Fibroblast of villous mesenchyme (primary cell): ENCODE measurements at places on chromosomes 7 and 10. TPM values are rescaled to one million over a fixed set of nuclear protein-coding genes. Genes with fewer than 3 reads are reported as not detected.

Gene GSTO2
- total RNA-seq: 1.9 and 2.2 TPM in 2 replicates

Gene TMEM225B
- total RNA-seq: 0.43 and 1.6 TPM in 2 replicates

Gene EIF5AL1
- 0.64 and 0.86 TPM in 2 replicates for total RNA-seq

Gene FAM180A
- 2.9 and 3.0 TPM in 2 replicates for total RNA-seq

Gene CFAP58
- 0.43 and 0.64 TPM in 2 replicates for total RNA-seq

DNA sequence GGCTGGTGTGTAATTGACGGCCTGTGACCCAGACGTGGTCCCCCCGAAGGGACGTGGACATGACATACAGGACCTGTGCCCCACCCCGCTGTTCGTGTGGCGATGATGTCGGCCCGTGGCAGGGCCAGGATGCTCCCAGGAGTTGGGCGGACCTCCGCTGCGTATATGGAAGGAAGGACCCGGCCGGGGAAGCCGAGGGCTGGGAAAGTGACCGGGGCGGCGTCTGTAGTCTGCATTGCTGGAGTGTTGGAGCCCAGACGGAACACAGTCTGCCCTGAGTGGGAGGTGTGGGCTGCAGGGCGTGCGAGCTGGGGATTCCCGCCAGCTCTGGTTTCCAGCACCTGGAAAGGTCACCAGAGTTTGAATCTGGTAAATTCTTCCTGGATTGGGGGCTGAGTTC, 45.0 kb upstream of the FOXL3 start:
- no peak for DNase-seq

DNA sequence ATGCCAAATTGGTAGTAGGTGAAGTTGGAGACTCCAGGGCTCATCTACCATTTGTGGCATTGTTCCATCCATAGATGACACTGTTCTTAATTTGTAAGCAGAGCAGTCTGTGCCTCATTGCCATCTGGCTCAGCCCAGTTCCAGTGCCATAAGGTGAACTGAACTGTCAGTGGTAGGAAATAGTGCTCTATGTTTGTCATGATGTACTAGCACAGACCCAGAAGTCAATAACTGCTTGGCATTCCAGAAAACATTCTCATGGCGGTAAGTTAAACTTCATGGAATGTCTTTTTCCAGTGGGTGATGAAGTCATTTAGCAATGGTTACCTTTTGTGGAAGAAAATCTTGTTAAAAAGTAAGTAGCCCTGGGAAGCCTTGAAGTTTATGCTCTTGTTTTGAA, 302.7 kb downstream of the SUGCT start:
- peak; percentile 85 for DNase-seq

DNA sequence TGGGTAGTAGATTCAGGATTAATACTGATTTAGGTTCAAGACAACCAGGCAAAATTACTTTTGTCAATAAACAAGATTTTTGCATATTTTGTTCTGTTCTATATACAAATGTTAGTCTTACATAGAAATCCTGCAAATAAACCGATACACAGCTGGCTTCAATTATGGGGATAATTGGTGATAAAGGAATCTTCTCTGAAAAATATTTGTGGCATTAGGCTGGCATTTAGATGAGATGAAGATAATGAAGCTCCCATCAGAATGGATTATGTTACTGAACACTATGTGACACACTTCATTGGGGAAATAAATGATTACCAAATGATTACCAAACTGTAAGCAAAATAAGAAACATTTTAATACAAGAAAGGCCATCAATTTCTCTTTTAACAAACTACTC, 65.8 kb downstream of the NT5C2 start:
- no peak for DNase-seq

- peak; percentile 29 for DNase-seq
Observed at GRCh38 chr10:102509387-102509786, 5.6 kb downstream of the SUFU start.

DNA sequence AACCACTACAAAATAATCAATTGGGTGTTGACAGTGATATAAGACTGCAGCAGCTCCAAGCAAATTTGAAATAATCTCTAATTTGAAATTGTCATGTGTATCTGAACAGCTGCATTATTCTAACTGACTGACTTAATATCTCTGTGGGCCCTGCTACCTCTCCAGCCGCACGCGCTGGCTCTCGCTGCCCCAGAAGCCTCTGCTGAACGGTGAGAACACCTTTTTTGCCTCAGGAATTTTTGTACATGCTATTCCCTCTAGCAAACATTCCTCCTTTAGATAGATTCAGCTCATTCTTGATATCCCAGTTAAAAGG, 155.9 kb upstream of the MDFIC start:
- DNase-seq: no peak

- no peak for DNase-seq
Observed at GRCh38 chr7:28595801-28596200, 183.5 kb downstream of the CREB5 start.

DNA sequence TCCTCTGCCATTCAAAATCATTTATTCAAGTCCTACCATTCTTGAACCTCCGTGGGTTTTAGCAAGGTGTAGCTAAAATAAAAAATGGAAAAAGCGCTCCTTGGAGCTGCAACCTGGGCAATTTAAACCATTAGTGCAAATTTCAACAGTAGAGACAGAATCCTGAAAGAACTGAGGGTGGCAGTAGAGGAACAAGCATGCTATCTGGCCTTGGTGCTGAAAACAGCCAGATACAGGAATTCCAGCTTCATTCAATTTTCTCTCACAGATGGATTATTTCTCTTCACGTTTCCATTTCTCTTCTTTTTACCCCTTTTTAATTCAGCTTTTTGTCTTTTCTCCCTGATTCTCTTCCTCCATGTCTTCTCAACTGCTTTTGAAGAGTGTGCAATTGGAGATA, 77.7 kb downstream of the OTUD1 start:
- peak; percentile 22 for DNase-seq

DNA sequence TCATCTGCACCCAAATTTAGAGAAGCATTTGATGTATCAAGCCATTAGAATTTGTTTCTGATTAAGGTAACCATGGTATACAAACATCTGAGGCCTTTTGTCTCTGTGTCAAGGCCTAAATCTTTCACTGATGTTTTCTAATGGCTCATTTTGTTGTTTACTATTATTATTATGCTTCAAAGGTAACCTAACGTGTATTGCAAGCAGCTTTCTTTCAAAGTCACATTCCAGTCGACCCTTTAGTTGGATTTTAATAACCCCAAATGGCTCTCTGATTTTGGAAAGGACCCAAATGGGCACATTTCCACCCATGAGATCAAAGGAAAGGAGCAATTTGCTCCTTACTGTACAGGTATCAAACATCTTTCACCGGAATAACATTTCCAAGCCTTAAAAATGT, 46.7 kb upstream of the WNT16 start:
- no peak for DNase-seq

DNA sequence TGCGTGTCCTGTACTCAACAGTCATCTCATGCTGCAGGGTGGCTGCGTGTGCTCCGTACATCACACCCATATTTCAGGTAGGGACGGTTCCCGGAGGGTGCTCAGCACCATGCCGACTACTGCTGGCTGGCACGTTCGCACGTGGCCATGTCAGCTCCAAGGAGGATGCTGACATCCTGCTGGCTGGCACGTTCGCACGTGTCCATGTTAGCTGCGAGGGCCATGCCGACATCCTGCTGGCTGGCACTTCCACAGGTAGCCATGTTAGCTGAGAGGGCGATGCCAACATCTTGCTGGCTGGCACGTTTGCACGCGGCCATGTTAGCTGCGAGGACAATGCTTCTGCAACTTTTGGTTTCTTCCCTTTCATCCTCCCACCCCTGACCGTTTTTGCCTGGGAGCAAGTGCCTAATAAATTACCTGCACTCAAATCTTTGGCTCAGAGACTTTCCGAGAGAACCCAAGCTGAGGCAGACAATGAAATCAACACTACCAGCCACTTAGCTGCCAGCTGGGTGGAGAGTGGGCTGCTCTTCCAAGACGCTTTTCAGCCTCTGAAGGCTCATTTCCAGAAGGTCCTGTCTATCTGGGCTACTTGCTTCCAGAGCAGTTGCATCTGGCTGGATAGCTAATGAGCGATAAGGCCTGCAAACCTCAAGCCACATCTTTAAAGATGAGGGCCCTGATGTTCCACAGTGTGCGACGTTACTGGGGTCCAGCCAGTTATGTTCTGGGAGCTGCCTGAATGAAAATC, 104.6 kb downstream of the WDR37 start:
- no peak for DNase-seq

DNA sequence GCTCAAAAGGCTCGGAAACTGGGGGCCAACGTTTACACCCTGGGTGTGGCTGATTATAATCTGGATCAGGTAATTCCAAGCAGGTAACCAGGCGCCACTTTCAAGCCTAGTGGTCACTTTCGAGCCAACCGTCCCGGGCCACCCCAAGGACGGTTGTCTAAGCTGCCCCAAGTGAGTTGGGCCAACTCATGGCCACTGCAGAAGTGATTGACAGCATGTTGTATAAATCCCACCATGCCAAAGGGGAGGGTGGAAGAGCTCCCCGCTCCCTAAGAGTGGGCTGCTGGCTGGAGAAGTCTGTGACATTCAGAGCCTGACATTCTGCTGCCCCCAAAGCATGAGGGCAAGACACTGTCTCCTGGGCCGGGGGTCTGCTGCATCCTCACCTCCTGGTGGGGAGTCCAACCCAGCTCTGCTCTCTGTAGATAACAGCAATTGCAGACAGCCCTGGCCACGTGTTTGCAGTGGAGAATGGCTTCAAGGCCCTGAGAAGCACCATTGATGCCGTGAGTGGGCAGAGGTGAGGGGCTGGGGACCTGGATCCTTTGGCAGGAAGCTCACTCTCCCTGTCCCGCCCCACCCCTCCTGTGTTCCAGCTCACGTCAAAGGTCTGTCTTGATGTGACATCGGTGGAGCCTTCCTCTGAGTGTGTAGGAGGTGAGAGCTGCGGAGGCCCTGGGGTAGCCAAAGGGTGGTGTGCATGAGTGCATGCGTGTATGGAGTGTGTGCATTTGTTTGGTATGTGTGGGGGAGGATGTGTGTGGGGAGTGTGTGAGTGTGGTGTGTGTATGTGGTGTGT, 10.8 kb downstream of the ANTXRL start:
- no peak for DNase-seq

GRCh38 chr7:115548756-115549155, 481.8 kb downstream of the TFEC start:
- DNase-seq: no peak

GRCh38 chr7:953547-954327, 743 bp downstream of the ADAP1 start:
- no peak for DNase-seq

DNA sequence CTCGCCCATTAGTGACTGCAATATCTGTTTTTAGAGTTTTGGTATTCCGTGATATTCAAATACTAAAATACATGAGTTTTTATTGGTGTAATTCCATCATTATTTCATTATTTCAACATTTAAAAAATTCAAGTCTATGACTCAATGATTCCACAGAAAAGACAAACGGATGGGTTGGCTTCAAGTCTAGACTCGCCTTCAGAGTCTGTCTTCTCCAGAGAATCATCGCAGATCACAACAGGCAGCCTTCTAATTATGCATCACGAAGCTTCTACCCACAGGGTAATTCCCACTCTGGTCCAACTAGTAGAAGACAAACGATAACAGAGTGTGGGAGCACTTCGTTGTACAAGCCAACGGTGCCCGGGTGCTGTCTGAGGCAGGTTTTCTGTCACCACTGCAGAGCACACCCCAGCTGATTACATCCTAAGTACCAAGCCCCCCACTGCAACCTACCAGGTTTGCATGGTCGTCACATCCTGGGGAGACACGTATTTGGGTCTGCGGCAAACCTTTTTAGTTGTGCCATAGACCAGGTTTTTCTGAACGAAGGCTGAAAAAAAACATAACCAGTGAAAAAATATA, 28.9 kb downstream of the PARP12 start:
- no peak for DNase-seq
